Endothelial cell (in vitro differentiated cells): ENCODE measurements at places on chromosomes 3 and 15. TPM values are rescaled to one million over a fixed set of nuclear protein-coding genes. Genes with fewer than 3 reads are reported as not detected.

DNA sequence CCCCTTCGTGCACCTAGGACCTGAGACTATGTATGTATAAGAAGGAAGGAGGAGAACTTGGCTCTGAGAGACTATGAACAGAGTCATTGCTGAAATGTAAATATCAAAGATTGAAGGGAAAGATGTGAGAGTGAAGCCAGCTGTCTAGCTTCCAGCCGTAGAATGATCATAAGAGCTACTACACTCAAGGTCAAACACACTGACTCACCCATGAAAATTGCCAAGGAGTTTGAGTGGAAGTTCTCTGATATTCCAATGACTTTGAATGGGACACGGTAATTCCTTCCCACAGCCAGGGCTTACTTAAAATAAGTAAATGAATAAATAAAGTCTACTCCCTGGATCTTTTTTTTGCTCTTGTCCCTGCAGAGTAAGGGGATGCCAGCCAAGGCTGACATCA is 398.9 kb upstream of the TPRG1 start:
- DNase-seq = no peak

Gene LMAN1L
- not detected for total RNA-seq

DNA sequence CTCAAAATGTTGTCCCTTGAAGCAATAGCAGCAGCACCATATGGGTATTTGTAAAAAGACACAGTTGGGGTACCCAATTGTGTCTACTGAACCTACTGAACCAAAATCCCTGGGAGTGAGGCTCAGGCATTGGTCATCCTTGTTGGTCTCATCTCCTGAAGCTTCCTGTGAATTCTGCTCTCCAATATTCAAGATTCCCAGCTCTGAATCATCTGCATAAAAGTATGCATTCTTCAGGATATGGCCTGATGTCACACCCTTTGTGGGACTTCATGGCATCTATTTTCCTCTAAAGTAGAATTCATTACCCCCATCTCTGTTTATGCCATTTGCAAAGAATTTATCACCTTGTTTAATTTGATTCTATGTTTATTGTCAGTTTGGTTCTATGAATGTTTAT is 13.3 kb upstream of the PTX3 start:
- no peak for DNase-seq

DNA sequence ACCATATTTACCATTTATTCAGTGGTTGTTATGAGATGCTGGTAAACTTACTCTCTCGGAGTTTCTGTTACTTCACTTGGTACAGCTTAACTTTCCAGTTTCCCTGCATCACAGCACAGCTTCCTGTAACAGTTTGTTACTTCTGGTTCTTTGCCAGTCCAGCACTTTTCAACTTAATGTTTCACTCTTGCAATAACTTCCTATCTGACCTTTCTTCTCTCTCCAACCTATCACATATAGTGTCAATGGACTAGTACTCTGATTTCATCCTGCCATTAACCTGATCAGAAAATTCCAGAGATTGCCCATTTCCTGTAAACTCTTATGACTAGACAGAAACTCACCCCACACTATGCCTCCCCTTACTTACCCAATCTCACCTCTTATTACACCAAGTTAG is 3.9 kb upstream of the ATP11B start:
- no peak for DNase-seq

Gene GOLGA6A
- 0.85 TPM for total RNA-seq

DNA sequence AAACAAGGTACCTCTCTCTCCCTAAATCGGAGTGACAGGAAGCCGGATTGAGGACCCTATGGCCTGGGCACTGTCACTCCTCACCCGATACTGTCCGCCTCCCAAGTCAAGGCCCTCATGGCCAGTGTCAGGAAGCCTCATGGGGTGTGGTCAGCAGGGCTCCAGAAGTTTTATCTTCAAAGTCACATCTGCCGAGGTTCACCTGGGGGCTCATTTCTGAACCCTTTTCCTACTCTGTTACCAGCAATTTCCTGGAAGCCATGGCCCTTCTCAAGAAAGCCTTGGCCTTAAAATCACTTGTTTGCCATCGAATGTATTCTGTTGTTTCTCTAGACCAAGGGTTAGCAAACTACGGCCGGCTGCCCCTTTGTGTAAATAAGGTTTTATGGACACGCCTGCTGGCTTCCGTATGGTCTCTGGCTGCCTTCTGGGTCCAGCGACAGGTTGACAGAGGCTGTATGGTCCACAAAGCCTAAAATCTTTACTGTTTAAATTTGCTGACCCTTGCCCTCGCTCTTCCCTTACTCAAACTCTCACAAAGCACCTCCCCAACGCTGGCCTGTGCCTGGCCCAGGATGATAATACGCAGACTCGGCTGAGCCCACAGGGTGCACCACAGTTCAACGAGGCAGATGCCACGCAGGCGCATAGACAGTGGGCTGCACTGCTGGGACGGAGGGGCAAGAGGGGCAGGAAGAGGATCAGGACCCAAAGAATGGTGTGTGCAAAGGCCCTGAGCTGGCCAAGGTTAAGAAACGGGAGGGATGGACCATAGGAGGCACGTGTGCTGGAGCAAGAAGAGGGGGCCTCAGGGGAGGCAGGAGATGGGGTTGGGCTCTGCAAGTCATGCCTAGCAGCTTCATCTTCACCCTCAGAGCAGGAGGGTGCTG is 24.7 kb upstream of the DUSP7 start:
- DNase-seq = no peak

- DNase-seq = no peak
Measured at GRCh38 chr15:98774756-98775497, 126.6 kb downstream of the IGF1R start.

DNA sequence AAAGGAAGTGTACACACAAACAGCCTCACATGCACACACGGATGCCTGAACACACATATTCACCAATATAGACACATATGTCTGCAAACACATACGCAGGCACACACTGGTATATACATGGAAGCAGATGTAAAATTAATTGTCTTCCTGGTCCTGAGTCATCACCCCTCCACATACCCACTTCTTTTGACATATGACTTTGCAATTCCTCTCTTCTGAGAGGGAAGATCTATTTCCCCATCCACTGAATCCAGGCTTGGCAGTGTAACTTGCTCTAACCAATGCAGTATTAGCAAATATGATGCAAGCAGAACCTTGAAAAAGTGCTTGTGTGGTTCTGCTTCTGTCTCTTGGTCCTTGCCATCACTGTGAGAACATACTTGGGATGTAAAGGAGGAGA is 76.8 kb upstream of the HRH1 start:
- no peak for DNase-seq

DNA sequence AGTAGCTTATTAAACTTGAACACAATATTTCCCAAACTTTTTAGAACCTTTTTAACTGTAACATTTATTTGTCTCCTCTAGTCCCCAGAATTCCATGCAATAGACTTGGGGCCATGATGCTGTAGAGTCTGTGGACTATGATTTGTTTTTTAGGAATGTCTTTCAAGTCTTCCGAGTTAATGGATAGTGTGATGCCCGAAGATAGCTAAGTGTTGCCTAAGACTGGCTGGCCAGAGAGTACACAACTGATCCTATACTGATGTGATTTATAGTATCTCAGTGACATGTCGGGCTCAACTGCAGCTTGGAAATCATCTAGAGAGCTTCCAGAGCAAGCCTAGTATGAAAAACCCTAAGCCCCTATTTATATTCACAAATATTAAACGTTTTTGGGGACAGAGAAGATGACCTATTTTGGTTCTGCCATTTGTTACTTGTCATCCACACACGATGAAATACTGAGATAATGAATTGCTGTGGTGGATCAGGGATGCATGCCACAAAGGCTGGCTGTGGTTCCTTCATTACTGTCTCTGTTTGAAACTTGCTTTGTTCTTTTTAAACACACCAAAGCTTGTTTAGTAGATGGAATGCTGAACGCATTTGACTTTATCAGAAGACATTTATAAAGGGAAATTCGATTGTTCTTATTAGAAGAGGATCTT is 507.4 kb downstream of the TAFA4 start:
- DNase-seq = no peak

Gene RTP4
- not detected for total RNA-seq

Gene SLC22A13
- 0.21 TPM for total RNA-seq

DNA sequence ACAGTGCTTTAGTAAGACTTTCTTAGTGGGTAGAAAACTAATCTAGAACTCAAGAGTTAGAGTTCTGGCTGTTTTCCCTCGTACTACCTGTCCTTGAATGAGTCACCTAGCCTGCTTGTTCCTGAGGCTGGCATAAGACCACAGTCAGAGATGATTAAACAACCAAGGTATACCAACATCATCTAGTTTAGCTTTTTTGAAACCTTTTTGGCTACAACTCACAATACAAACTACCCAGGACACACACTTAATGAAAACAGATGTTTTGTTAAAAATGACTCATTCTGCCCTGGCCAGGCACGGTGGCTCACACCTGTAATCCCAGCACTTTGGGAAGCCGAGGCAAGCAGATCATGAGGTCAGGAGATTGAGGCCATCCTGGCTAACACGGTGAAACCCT is 4.6 kb downstream of the MCCC1 start:
- DNase-seq = no peak

- no peak for DNase-seq
Measured at GRCh38 chr3:114567771-114568170, 273.9 kb downstream of the TIGIT start.

DNA sequence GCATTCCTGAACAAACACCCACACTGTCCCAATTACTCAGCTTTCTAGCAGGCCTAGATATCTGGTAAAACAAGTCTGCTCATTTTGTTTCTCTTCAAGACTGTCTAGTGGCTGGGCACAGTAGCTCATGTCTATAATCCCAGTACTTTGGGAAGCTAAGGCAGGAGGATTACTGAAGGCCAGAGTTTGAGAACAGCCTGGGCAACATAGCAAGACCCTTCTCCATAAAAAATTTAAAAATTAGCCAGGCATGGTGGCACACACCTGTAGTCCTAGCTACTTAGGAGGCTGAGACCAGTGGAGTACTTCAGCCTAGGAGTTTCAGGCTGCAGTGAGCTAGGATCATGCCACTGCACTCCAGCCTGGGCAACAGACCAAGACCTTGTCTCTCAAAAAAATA is 6.2 kb upstream of the PTPN23 start:
- no peak for DNase-seq

Gene CCDC66
- 13.6 TPM for total RNA-seq

Gene ADCY5
- 1.0 TPM for total RNA-seq

DNA sequence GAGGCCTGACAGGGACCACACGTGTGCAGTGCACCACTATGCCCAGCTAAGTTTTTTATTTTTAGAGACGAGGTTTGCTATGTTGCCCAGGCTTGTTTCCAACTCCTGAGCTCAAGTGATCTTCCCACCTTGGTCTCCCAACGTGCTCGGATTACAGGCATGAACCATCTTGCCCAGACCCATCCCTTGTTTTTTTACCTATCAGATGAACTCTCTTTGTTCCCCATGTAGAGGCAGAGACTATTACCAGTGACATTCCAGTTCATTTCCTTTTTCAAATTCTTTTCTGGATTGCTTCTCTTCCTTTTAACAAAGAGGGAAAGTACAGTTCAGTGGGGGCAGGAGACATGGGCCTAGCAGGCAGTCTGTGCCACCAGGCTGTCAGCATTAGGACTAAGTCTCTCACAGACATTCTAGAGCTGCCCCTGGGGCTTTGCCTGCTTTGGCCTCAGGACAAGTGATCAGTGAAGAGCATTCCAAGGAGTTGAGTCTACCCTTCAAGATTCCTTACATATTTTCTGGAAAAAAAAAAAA is 103.5 kb upstream of the SLC7A14 start:
- DNase-seq = peak; percentile 4

Gene GHSR
- total RNA-seq = not detected

DNA sequence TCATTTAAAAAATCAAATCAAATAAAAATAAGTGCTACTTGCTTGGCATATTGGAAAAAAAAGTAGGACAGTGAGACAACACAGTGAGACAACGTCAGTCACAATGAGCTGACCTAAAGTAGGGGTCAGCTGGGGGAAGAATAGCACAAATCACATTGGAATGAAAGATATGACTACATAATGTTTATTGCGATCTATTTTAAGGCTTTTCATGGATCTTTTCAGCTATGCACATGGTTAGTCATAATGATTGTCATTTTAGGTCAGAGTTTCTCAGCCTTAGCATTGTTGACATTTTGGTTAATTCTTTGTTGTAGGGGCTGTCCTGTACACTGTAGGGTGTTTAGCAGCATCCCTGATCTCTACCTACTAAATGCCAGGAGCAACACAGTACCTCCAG is 44.5 kb downstream of the CMSS1 start:
- DNase-seq = no peak

DNA sequence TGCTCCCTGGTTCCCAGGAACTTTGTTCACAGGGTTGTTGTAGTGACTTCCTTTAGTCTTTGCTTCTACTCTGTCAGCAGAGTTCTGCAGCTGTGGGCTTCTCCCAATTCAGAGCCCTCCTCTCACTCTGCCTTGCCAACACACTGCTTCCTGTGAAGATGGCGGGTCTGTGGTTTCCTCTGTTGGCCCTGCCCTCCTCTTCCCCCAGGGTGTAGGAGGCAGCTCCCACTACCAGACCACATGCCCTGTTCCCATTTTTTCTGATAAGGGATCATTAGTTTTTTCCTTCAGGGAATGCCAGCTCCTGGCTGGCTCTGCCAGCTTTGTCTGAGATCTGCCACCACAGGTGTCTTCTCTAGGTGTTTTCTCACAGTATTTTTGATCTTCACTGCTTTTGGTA is 12.7 kb downstream of the SPSB4 start:
- no peak for DNase-seq

DNA sequence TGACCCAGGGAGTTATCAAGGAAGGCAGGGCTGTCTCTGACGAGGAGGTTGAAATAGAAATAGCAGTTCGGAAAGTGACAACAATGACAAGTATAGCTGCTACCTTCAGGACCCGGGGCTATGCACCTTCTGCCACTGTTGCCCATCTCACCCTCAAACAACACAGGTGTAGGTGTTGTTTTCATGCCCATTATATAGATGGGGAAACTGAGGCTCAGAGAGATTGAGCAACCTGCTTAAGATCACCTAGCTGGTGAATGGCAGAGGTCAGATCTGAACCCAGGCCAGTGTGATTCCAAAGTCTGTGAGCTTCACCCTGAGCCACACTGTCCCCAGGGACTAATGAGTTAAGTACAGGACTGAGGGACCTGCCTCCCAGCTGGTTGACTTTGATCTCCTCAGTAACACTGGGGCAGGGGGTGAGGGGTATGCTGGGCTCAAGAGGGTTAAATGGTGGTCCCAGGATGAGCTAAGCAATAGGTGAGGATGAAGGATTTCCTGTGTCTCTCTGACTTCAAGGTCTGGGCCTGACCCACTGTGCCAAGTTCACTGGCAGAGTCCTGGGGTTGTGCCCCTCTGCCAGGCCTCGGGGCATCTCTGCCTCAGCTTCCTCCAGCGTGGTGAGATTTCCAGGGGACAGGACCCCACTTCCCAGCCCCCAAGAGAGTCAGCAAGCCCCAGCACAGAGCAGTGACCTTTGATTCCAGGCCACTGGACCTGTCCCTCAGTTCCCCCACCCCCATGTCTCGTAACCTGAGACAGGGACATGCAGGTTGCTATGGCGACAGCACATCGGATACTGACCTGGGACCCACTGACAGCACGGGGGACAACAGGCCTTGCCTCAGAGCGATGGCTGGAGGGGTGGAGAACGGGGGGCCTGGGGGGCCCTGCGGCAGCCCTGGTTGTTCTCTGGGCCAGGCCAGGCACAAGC is 35.0 kb downstream of the ATP2B2 start:
- peak; percentile 12 for DNase-seq

DNA sequence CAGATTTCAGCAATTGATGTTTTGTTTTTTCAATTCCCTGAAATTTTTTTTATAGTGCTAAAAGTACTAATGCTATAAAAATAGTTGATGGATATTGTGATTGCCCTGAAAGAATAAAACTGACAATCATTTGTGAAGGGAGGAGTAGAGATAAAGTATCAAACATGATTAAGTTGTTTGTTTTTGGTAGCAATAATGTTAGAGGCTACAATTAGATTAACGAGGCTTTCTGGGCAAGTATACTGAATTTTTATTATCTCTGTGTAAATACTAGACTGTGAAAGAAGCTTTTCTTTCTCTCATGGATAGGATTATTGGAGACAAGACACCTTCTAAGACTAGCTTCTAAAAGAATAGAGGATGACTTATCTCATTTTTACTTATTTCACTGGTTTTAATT is 15.6 kb downstream of the NR1D2 start:
- no peak for DNase-seq
